ENCODE measurements at places on chromosomes 7 and 10.
A peak's percentile ranks its signal among the peaks of the same experiment; 100 is the strongest.

DNA sequence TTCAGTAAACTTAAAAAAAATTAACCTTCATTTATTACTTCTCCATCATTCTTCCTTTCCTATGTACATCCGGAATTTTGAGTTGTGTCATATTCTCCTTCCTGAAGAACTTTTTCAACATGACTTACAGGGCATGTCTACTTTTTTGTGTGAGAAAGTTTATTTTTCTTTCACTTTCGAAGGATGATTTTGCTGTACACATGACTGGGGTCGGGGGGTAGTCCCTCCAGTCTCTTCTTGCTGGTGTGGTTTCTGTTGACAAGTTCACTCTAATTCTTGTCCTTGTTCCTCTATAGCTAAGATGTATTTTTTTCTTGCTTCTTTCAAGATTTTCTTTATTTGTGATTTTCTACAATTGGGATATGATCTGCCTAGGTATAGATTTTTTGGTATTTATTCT, 55.8 kb downstream of the INPP5A start:
- peaks cover 96% of the 10 kb centered on the region for H3K4me1 ChIP-seq
- H3K27me3 ChIP-seq: no peaks in the 10 kb centered on the region
- peak overlapping the region; percentile 42 for H3K27ac ChIP-seq

- H3K27me3 ChIP-seq: no peaks in the 10 kb centered on the region
- H3K4me1 ChIP-seq: no peaks in the 10 kb centered on the region
- peak overlapping the region; percentile 21 for H3K27ac ChIP-seq
These were observed 303.3 kb downstream of the SUGCT start for GRCh38 chr7:40437936-40438634.

- H3K4me1 ChIP-seq: peaks cover 20% of the 10 kb centered on the region
- H3K36me3 ChIP-seq: no peaks in the 10 kb centered on the region
- H3K27me3 ChIP-seq: no peaks in the 10 kb centered on the region
- no peak overlapping the region for H3K4me3 ChIP-seq
- no peak for DNase-seq
- H3K27ac ChIP-seq: no peak overlapping the region
These were observed 40.7 kb downstream of the FOXL3 start for GRCh38 chr7:330511-331230.

DNA sequence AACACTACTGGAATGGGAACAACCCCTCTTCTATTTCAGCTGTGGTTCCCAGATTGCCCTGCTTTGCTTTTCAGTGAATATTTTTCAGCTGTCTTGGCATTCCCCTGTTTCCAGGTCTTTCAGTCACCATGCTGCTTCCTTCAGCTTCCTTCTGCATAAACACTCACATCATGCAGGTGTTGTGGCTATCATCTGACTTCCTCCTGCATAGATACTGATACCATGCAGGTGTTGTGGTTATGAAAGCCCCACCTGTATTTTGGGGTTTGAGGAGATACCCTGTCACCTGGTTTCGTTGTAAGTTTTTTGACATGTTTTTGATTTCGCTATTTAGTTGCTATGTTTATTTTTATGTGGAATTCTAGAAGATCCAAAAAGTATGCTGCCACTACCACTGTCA, 71.5 kb downstream of the SLC35B4 start:
- no peaks in the 10 kb centered on the region for H3K36me3 ChIP-seq
- no peak overlapping the region for H3K4me3 ChIP-seq
- no peaks in the 10 kb centered on the region for H3K27me3 ChIP-seq
- no peak for DNase-seq

GRCh38 chr10:78336402-78336791, 302.7 kb downstream of the RPS24 start:
- no peak for DNase-seq
- H3K27ac ChIP-seq: peak overlapping the region; percentile 63
- peaks cover 6% of the 10 kb centered on the region for H3K4me1 ChIP-seq

Measured in esophagus squamous epithelium (tissue), 5 donors.